Stimulated activated CD8-positive, alpha-beta memory T cell treated with anti-CD3 and anti-CD28 coated beads, Interleukin-15, amount 100 ng/mL, for 4 hours (primary cell): ENCODE measurements at places on chromosomes 3 and 15.

- DNase-seq, result no peak
Measured at GRCh38 chr15:45097466-45097865, 16.5 kb downstream of the DUOX2 start.

GRCh38 chr3:101591071-101591470 is 17.1 kb downstream of the PCNP start:
- DNase-seq, result no peak

- no peak for DNase-seq
Measured at GRCh38 chr3:184785890-184786279, 26.1 kb upstream of the VPS8 start.

DNA sequence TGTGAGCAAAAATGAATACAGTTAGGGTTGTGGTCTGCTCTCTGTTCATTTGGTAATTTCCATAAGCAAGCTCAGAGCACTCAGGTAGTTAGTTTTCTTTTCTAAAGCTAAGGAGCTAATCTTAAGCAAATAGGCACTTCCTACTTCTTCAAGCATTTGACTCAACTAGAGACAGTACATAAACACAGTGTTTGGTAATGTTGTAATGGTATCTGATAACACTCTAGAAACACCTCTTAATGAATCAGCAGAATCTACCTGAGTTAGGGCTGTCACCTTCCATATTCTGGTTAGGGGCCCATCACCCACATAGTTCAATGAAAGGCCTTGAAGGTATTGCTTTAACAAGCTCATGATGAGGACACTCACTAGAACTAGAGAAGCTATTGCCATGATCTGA is 83.1 kb downstream of the PLCH1 start:
- no peak for DNase-seq

DNA sequence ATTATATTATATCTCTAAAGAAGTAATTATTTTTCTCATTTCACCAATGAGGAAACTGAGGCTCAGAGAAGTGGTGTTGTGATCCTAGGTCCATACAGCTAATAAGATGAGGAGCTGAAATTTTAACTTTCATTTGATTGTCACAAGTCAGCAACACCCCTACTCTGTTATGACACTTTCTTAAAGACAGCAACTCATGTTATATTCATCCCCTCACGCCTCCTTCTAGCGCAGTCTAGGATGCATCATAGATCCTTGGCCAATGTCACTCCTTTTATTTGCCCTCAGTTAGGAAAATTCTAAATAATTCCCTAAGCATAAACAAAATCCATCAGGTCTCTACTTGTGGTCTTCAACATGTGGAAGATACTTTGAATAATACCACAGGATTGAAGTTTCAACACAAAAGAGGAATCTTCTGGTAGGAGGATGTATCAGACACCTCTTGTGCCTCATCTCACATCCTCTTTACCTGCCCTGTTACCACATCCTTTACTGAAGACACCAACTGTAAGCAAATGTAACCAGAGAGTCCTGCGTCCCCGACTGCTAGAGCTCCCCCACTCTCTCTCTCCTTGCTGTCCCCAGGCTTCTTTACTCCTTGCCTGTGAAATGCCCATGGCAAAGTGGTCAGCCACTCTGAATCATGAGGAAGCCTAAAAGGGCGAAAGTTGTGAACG is 53.7 kb downstream of the TRIM42 start:
- DNase-seq, result no peak

GRCh38 chr15:100330629-100331215 is 11.1 kb downstream of the ADAMTS17 start:
- no peak for DNase-seq

DNA sequence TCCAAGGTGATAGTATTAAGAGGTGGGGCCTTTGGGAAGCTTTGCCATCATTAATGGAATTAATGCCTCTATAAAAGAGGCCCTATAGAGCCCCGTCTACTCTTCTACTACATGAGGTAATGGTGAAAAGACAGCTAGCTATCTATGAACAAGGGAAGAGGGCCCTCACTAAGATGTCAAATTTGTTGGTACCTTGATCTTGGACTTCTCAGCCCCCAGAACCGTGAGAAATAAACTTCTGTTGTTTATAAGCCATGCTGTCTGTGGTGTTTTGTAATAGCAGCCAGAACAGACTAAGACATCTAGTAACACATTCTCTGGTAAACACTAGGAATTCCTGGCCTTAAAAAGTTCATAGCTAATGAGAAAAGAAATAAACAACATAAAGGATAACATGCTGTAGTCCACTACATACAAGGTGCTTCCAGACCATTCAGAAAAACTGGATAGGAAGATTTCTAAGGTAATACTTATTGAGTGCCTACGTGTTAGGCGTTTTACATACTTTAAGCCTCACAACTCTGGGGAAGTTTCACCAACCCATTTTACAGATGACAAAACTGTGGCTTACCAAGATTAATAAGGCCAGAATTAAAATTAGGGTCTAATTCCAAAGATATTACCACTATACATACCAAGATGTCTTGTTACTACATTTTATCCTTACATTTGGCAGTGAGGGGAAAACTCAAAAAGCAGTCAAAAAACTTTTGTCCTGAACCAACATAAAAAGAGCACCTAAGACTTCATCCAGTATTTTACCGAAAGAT is 3.2 kb downstream of the UBE3A start:
- no peak for DNase-seq

DNA sequence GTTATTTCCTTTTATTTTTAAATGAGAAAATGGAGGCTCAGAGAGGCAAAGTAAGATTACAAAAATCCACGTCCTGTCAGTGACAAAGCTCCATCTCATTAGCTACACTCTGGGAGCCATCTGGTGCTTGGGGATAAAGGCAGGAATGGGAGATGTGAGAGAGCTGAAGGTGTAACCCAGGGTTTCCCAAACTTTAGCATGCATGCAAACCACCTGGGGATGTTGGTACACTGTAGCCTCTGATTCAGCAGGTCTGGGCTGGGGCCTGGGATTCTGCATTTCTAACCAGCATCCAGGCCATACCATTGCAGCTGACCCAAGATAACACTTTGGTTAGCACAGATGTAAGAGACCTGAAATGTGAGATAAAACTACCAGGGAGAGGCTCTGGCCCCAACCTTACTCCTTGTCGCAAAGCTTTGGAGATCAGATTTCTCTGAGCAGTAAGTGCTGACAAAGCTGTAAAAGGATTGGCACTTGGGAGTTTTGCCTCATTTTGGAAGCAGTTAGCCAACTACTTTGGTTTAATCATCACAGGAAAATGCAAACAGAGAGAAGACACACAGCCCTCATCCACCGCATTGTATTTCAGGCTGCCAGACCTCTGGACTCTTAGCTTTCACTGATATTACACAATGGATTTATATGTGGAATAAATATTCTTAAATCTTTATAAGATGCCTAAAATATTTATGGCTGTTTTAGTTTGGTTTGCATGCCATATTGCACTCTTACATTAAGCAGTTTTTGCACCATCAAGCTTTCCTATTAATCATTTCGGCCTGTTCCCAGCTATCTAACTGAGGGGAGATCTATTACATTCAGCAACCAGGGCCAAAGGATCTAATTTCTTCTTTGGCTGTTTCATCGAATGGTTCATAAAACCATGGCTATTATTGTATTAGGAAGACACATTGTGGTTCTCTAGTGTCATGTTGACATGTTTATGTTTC is 263.0 kb downstream of the EBLN2 start:
- no peak for DNase-seq

DNA sequence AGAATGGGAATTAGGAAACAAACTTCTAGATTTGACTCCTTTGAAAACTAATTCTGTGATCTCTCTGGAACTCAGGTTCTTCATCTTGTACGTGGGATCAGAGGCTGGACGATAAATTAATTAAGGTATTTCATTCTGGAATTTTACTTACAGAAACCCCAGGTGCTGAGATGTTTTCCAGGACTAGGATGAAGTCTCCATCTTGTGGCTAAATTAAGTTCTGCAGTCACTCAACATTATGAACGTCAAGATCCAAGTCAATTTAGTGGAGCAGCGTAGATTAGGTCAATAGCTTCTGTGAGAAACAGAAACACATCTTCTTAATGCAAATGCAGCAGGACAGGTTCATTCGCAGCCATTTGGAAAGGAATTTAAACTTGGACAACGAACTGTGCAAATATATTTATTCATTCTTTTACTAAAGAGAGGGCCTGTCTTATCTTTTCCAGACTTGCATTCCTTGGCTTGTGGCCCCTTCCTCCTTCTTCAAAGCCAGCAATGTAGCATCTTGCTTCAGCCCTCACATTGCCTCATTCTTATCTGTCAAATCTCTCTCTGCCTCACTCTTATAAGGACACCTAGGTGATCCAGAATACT is 26.7 kb upstream of the TMC3 start:
- DNase-seq, result no peak

GRCh38 chr3:190361791-190362190 is 26.2 kb upstream of the CLDN16 start:
- DNase-seq, result no peak

DNA sequence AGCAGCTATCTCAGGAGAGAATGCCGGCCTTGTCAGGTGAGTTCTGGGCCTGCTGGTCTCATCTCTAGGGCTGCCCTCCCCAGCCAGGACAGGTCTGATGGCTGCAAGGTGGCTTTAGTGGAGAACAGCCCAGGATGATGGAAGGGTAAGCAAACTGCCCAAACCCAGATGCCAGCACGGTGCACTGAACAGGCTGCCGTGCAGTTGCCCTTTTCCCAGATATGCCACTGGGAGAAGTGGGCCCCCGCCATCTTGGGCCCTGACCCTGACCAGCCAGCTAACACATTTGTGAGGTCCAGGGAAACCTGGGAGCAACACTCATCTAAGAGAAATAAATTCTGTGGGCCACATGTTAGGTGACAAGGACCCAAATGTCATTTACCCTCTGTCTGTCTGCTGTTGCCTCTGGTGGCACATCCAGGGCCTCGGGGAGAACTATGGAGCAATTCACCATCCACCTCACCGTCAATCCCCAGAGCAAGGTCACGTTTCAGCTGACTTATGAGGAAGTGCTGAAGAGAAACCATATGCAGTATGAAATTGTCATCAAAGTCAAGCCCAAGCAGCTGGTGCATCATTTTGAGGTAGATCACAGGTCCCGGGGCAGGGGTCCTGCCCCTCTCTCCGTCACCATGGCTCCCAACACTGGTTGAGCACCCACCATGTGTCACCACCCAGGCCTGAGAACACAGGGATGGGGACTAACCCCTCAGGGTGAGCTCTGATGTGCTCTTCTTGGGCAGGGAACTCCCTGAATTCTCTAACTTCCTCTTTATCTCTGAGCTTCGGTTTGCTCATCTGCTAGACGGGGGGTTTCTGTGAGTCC is 1.8 kb downstream of the ITIH1 start:
- DNase-seq, result no peak

GRCh38 chr3:12957339-12957738 is 115.9 kb downstream of the IQSEC1 start:
- no peak for DNase-seq

- no peak for DNase-seq
Measured at GRCh38 chr15:96524676-96525417, 194.3 kb downstream of the NR2F2 start.

GRCh38 chr3:177978946-177979345 is 557.3 kb upstream of the KCNMB2 start:
- no peak for DNase-seq

DNA sequence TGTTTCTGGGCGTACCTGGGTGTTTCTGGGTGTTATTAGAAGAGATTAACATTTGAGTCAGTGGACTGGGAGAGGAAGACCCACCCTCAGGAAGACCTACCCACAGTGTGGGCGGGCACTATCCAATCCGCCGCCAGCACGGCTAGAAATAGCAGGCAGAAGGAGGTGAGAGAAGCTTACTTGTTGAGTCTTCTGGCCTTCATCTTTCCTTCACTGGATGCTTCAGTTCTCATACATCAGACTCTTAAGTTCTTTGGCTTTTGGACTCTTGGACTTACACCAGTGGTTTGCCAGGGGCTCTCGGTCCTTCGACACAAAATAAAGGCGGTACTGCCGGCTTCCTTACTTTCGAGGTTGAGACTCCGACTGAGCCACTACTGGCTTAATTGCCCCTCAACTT is 654.6 kb upstream of the CADM2 start:
- DNase-seq, result no peak

GRCh38 chr3:82038556-82038955 is 277.1 kb upstream of the GBE1 start:
- no peak for DNase-seq

GRCh38 chr15:80834402-80834801 is 55.2 kb downstream of the CEMIP start:
- no peak for DNase-seq

DNA sequence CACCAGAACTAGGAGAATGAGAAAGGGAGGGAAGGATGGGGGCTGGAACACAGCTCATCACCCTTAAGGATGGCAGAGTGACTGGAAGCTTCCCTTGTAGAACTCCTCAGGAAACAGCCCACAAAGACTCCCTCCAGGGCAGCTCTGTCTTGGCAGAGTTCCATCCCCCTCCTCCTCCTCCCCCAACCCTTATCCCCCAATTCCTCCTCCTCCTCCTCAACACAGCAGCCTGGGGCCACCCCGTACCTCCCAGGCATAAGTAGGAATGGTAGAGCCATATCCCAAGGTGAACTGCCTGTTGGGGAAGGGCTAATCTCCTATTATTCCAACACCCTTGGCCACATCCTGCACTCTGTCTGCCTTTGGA is 38.8 kb downstream of the ADCY5 start:
- DNase-seq, result no peak

DNA sequence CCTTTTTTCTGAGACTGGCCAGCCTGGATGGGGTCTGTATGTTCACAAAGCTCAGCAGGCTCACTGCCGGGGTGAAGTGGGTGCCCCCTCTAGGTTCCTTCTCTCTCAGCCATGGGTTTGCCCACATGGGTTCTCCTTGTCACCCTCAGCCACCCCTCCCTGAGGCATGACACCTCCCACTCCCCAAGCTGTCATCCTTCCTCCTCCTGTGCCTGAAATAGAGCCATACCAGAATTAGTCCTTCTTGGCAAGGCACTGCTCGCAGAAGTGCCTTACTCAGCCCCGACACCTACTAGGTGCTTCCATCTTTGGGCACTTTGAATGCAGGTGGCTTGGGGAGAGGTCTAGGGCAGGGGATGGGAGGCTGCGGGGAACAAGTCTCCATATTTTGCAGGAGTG is 62.9 kb upstream of the SEC13 start:
- DNase-seq, result no peak

GRCh38 chr3:175105066-175105465 is 245.9 kb downstream of the NAALADL2 start:
- no peak for DNase-seq
